Stimulated activated CD4-positive, alpha-beta T cell treated with anti-CD3 and anti-CD28 coated beads, Interleukin-1b, Interleukin-23, amount 100 ng/mL, for 24 hours (primary cell): ENCODE measurements at places on chromosomes 3 and 15.

DNA sequence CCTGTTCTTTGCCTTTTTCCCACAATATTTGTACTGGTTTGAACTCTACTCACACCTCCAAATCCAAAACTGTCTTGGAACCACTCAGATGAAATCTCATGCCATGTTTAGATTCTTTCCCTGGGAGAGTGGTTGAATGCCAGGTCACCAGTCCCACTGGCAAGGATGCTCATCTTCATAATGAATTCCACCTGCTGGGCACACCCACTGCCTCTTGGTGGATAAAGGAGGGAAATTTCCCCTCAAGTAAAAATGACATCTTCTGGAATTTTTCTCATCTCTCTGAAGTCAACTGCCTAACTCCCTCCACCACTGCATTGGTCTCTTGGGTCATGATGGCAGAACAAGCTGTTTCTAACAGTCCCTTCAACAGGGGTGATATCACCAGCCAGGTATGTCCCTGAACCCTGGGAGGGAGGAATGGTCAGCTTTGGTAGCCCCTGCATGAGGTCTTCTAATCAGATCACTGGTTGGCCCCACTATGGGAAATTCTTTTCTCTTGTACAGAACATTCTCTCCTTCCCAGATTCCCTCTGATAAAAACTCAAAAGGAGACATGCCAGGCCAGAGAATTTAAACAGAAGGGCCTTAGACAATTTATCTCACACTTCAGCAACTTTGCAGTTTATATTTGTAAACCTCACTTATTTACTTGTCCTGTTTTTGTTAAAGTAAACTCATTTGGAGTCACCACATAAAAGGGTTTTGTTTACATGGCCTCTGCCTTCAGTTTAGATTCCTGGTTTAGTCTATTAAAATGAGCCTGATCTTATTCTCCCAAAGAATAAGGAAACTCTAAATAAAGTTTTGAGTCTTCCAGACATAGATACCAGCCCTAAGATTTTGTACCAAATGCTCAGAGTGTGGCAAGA, 143.4 kb downstream of the WNT5A start:
- DNase-seq: no peak

GRCh38 chr15:58276924-58277323, 138.7 kb downstream of the AQP9 start:
- DNase-seq: no peak

DNA sequence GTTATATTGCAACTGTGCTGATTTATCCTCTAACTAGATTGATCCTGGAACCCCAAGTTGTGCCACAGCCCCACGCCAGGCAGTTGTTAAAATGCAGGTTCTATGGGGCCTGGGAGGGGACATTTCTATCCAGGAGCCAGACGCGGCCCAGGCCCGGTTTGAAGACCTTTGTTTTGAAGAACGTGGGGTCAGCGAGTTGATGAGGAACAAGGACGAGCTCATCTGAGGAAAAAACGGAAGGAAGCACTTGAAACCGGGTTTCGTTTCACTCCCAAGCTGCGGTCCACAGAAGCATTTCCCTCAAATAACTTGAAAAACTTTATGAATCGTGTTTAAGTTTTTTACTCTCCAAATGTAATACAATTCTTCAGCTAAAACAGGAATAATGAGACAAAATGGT, 76.4 kb downstream of the CHSY1 start:
- no peak for DNase-seq

GRCh38 chr3:157414861-157415260, 21.8 kb upstream of the PTX3 start:
- DNase-seq: no peak

- no peak for DNase-seq
Observed at GRCh38 chr15:73125219-73125618, 73.0 kb downstream of the NEO1 start.

DNA sequence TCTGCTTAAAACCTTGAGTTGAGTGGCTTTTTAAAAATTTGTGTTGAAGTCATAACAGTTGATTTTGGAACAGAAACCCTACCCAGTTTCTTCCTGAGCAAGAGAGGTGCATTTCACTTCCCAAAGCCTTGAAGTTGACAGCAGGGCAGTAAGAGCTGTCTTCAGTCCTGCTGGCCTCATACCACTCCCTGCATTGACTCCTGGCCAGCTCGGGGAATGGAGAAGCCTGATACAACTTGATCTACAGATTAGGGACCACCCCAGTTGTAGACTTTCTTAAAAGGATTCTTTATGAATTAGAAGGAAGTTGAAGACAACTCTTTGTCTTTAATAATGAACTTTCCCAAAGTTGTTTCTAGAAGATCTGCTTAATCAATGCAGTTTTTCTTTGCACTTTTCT, 90.6 kb upstream of the FLNB start:
- DNase-seq: no peak

- DNase-seq: no peak
Observed at GRCh38 chr3:64271631-64272030, 46.4 kb upstream of the PRICKLE2 start.

DNA sequence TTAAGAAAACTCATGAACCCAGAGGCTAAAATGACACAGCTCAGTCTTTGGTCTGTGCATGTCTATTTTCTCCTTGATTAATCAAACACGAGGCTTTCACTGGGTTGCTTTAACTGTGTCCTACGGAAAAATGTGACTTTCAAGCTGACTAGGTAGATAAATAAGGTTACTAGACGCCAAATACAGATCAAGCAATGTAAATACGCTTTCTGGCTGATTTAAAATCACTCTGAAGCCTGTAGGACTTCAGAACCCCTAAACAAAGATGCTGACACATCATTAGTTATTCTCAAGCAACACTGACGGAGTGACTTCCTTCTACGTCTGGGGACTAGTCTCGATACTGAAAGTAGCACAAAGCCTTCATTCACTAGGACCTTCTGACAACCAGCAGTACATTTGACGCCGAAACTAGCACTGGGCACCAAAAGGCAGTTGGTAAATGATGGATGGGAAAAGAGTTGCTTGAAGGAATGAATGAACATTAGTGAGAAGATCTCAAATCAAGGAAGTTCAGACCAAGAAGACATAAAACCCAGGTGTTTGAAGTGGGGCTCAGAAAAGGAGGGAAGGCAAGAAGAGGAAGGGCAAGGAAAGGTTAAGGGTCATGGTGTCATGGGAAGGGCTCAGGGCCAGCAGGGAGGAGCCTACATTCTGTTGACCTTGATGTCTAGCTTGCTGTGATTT, 67.1 kb upstream of the CDV3 start:
- no peak for DNase-seq

GRCh38 chr3:70053293-70053692, 53.8 kb downstream of the SAMMSON start:
- no peak for DNase-seq

- DNase-seq: no peak
Observed at GRCh38 chr15:59150185-59150584, 45.2 kb downstream of the CCNB2 start.

GRCh38 chr3:141680620-141681389, 57.3 kb upstream of the RNF7 start:
- DNase-seq: no peak

DNA sequence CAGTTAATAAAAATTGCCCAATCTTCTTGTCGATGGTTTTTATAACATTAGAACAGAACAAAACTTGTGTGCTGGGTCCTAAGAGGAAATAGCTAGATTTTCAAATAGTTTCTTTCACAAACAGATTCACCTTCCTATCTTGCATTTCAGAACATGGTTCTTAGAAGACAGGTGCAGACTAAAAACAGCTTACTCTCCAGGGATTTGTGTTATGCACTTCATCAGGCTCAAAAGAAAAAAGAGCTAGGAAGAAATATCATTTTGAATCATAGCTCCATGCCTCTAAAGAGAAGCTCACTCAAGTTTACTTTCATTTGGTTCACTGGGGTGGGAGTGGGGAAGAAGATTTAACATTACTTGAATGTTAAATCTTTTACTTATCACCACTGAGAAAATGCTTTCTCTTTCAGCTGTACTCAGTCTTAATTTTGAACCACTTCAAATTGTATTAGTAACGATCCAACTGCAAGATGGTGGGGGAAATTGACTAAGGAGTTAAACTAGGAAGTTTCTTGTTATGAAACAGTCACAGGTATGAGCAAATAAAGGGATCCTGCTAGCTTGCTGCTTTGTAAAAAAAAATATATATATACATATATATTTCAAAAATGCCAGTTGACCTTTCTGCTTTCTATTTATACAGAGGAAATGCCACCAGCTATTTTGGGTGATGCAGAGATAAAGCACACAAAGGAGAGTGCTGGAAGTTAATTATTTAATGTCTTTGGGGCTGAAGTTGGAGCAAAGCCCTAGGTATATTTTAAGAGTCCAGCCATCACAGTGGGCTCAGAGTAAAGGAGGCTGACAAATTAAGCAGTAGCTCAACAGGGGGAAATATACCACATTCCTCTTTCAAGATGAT, 28.3 kb upstream of the NUDT16 start:
- no peak for DNase-seq

- DNase-seq: no peak
Observed at GRCh38 chr3:64467255-64467944, 220.4 kb downstream of the ADAMTS9 start.
